T-helper 2 cell (primary cell): ENCODE measurements at places on chromosomes 12 and 14.

DNA sequence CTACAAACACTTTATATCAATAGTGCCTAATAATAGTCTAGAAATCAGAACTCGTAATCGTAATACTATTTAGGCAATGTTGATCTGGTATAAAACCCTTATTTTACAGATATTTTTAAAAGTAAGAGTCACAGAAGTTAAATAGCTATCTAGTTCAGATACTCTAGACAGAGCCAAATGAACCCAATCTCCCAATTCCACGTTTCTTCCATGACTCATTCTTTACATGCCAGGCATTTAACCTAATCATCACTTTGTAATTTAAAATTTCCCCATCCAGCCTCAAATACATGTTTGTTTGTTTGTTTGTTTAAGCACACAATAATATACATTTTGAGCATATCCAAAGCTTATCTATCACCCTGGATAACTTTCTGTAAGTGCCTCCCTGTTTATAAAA lies 36.4 kb upstream of the GARIN6 start:
- no peak for DNase-seq

DNA sequence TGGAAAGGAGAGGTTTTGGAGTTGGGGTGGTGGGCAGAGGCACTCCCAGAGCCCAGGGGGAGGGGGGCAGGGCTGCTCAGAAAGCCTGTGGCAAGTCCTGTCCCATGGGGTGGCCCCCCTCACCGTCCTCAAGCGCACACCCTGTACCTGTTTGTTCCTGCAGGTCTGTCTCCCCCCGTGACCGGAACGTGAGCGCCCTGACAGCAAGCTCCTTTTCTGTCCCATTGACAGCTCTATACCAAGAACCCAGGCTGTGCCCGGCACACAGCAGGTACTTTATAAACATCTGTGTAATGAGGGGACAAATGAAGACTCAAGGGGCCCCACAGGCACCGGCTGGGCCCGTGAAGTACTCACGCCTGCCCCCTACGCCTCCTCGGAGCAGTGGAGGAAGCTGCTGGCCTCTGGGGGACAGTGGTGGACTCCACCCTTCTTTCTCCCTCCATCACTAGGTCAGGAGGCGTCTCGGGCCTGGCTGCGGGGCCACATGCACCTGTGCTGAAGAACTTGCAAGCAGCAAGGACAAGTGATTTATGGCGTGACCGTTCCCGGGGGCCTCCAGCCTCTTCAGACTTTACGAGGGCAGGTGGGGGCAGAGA lies 65.8 kb downstream of the GALNT9 start:
- no peak for DNase-seq

DNA sequence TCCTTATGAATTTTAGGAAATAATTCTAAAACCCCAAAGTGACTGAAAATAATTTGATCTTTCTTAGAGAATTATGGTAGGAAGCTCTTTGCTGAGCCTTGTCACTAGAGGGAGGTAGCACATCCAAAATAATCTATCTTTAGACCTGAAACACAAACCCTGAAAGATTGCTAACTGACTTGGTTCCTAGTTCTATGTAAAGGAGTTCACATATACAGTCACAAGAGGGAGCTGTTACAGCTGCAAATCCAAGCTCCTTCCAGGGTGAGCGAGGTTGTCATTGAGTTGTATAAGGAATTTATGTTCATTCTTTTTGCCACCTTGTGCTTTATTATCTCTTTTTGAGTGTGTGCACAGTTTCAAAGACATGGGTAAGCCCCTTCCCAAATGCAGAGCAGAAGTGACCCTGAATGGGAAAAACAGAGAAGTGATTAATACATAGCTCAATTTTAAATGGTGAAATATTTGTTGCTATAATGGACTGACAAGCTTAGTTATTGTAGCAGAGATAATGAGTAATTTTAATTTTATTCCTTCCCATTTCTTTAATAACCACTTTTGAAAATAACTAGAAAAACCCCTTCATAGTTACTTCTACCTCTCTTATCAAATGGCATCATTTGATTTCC lies 387.9 kb downstream of the DAD1 start:
- no peak for DNase-seq

DNA sequence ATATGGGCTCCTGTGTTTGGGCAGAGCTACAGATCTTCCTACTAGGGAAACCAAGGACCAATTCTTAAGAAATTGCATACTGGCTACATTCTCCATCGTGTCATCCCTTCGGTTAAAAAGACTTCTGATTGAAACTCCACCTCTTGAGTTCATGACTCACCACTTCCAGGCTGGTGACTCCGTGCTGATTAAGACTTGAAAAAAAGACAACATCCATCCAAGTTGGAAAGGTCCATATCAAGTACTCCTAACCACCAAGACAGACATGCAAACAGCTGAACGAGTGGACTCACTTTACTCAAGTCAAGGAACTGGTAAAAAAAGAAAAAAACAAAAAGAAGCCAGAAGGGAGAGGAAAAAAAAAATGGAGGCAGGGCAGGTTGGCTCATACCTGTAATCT lies 63.4 kb downstream of the APOBEC1 start:
- DNase-seq: no peak

- DNase-seq: no peak
Measured at GRCh38 chr12:123659996-123660727, 10.8 kb upstream of the TCTN2 start.

- no peak for DNase-seq
Measured at GRCh38 chr12:8628731-8629130, 16.1 kb upstream of the AICDA start.

- DNase-seq: no peak
Measured at GRCh38 chr12:130353081-130353480, 15.4 kb downstream of the PIWIL1 start.

DNA sequence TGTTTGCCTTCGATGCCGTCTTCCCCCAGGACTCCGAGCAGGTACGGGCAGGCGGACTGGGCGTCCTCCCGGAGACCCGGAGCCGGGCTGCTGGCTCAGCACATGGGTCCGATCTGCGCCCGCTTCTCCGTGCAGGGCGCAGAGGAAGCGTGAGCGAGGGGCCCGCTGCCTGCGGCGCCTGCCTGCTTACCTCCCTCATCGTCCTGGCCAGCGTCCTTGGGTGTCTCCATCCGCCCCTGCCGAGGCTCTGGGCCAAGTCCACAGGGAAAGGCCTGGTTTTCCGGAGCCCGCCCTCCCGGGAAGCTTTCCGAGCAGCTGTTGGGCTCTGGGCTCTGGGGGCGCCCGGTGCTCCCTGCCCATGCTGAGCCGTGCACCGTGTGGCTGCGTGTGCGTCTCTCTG lies 33.5 kb downstream of the KIF26A start:
- no peak for DNase-seq

DNA sequence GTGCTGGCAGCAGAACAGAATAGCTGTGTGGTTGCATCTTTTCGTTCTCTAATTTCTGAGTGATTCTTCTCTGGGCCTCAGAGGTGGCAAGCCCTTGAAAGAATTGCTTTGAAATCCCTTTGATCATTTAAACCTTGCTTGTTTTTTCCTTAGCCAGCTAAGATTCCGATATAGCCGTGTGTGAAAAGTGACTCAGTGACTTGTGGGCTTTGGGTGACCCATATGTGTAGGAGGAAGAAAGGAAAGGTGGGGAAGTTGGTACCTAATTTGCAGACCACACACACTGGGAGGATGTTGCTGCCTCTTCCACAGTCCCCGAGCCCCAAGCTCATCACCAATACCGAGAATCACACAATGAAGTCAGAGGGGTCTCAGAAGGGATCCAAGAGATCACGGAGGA lies 18.8 kb downstream of the SLC24A4 start:
- DNase-seq: no peak

DNA sequence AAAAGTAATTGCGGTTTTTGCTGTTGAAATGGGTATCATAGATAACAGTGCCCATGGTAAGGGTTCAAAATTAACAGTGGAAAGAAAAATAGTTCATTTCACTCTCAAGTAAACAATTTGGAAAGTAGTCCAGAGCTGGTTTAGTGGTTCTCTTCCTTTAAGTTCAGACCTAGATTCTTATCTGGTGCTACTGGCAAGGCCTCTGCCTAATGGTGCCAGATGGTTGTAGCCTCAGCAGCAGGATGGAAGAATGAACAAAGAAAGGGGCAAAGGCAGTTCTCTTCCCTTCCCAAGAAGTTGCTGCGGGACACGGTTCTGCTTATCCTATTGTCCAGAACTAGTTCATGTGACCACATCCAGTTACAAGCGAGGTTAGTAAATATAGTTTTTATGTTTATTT lies 10.5 kb downstream of the ARG2 start:
- DNase-seq: no peak

- no peak for DNase-seq
Measured at GRCh38 chr12:87728931-87729593, 300.1 kb downstream of the C12orf50 start.

GRCh38 chr12:32066206-32066605 lies 40.4 kb upstream of the BICD1 start:
- no peak for DNase-seq

GRCh38 chr12:31406345-31406744 lies 80.4 kb upstream of the SINHCAF start:
- no peak for DNase-seq

GRCh38 chr12:3293446-3294161 lies 197.4 kb upstream of the PRMT8 start:
- no peak for DNase-seq

- DNase-seq: peak; percentile 58
Measured at GRCh38 chr14:70289138-70289537, 70.3 kb downstream of the COX16 start.

DNA sequence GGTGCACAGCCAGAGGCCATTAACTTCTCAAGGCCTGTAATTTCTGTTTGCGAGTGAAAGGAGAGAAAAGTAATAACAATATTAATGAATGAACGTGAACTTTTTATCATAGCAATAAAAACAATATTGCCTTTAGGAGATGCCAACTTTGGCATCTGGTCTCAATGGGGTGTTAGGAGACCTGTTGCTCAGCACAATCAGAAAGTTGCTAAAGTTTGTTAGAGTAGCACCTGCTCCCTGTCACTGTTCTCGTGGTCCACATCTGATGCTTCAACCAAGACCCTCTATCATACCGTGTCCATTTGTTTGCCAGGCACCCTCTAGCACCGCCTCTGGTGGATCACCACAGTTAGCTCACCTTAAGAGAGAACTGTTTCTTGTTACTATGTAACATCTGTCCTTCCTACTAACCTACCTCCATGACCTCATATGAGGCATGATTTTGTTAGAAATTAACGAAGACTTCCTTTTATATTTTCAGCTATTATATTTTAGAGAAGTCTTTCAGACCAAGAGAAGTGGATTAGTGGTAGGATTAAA lies 12.5 kb upstream of the CLEC4E start:
- no peak for DNase-seq

DNA sequence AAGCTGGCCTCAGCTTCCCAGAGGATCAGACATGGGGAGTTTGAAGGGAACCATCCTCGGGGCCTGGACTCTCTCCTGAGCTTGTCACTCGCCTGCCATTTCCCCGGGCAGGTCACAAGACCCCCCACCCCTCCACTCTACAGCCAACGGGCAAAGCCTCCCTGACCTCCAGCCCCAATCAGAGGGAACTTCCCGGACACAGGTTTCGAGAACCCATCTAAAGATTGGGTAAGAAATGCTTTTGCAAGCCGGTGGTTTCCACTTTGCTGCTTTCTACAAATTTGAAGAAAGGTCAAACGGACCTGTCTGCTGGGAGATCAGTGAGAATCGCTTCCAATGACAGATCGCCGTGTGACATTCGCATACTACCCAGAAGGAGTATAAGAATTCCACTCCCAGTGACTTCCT lies 89.6 kb downstream of the SCARB1 start:
- DNase-seq: peak; percentile 78

- no peak for DNase-seq
Measured at GRCh38 chr12:3726456-3726855, 26.5 kb downstream of the CRACR2A start.

DNA sequence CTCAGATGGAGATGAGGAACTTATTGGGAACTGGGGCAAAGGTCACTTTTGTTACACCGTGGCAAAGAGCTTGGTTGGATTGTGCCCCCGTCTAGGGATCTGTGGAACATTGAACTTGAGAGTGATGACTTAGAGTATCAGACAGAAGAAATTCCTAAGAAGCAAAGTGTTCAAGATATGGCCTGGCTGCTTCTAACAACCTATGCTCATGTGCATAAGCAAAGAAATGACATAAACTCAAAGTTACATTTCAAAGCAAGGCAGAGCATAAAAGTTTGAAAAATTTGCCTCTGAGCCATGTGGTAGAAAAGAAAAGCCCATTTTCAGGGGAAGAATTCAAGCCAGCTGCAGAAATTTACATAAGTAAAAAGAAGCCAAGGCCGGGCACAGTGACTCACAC lies 21.5 kb upstream of the RAP1B start:
- DNase-seq: no peak

- no peak for DNase-seq
Measured at GRCh38 chr14:78104160-78104559, 66.0 kb upstream of the NRXN3 start.

DNA sequence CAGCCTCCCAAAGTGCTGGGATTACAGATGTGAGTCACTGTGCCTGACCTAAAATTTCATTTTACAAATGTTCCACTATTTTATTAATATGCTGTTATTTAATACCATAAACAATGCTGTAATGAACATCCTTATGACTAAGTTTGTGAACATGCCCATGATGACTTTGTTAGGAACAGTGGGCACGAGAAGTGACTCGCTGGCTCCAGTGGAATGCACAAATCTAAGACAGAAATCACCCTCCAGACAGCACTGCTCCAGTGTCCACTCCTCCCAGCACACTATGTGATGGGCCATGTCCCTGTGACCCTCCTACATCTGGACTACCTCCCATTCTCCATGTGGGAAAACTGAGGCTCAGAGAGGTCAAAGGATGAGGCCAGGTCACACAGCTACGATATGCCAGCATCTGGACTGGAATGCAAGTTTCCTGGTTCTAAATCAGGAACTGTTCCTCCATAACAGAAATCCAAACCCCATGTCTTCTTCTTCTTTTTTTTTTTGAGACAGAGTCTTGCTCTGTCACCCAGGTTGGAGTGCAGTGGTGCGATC lies 57.9 kb downstream of the GPR68 start:
- DNase-seq: no peak

DNA sequence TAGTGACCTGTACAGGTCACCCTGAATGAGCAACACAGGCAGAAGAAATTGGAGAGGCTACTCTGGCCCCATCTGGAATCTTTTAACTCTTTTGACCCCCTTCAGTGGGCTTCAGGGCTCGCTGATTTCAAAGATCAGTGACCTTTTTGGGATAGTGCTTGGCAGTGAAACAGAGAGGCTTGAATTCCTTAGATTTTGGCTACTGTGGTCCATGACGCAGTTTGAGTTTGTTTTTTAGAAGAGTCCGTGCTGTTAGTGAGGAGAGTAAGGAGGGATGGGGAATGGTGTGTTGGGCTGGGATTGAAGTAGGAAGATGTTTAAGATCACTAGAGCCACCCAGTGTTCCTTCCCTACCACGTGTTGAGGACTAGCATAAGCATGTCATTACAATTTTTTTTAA lies 16.5 kb downstream of the TMEM30B start:
- DNase-seq: no peak
